ENCODE measurements at places on chromosomes 7 and 10. TPM values are rescaled to one million over a fixed set of nuclear protein-coding genes. Genes with fewer than 3 reads are reported as not detected.
A peak's percentile ranks its signal among the peaks of the same experiment; 100 is the strongest.

- peak; percentile 91 for DNase-seq
Observed at GRCh38 chr7:105218939-105219770, 169.6 kb downstream of the SRPK2 start.

Gene NPTX2
- total RNA-seq: not detected

- no peak for DNase-seq
Observed at GRCh38 chr10:3096149-3096548, 28.8 kb downstream of the PFKP start.

DNA sequence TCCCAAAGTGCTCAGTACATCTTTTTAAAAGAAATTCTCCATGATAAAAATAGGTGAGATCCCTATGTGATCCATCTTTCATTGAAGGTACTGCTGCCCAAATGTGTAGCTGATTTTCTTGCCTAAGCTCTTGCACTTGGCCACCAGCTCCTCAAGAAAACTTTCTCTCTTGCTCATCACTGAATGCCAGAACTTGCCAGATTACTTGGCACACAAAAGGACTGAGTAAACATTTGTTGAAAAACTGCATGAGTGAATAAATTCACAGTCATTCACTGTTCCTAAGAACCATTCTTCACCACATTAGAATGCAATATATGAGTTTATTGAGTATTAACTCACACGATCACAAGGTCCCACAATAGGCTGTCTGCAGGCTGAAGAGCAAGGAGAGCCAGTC lies 99.9 kb downstream of the TRIL start:
- DNase-seq: peak; percentile 76

DNA sequence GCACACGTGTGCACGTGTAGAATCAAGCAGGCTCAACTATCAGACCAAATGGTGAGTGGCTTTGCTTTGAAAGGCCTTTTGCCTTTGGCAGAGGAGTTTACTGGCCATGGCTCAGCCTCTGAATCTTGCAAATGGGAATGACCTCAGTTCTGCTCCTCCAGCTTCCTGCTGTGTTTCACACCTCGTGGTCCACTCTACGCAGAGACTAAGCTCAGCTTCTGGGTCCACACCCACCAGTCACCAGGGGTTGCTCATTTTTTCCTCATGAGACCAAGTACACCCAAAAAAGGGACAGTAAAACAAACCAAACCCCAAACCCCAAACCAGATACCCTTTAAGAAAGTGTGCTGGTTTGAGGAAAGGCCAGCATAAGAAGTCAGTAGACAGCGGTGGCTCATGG lies 236.4 kb downstream of the DNAJB6 start:
- DNase-seq: no peak

GRCh38 chr7:134865001-134865845 lies 85.8 kb downstream of the CALD1 start:
- DNase-seq: no peak

- DNase-seq: peak; percentile 87
Observed at GRCh38 chr7:42170724-42171123, 66.3 kb downstream of the GLI3 start.

DNA sequence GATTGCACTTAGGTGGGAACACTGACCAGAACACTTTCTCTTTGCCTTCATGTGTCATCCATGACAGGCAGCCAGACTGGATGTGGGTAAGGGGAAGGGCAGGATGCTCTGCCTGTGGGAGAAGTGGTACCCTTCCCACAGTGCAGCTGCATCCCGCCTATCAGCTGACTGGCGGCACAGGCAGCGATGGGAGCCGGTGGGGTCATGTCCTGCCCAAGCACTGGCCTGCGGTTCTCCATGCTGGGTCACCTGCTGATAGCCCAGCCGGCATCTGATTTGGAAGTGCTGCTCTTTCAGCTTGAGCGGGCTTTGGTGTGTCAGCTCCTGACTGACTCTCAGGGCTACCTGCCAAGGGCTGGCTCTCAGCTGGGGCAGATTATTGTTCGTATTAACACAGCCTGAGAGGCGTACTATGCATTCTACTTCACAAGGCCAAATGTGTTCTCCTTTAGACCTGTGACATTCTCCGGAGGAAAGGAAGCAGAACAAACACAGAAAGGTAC lies 105.2 kb upstream of the PDLIM1 start:
- DNase-seq: no peak

DNA sequence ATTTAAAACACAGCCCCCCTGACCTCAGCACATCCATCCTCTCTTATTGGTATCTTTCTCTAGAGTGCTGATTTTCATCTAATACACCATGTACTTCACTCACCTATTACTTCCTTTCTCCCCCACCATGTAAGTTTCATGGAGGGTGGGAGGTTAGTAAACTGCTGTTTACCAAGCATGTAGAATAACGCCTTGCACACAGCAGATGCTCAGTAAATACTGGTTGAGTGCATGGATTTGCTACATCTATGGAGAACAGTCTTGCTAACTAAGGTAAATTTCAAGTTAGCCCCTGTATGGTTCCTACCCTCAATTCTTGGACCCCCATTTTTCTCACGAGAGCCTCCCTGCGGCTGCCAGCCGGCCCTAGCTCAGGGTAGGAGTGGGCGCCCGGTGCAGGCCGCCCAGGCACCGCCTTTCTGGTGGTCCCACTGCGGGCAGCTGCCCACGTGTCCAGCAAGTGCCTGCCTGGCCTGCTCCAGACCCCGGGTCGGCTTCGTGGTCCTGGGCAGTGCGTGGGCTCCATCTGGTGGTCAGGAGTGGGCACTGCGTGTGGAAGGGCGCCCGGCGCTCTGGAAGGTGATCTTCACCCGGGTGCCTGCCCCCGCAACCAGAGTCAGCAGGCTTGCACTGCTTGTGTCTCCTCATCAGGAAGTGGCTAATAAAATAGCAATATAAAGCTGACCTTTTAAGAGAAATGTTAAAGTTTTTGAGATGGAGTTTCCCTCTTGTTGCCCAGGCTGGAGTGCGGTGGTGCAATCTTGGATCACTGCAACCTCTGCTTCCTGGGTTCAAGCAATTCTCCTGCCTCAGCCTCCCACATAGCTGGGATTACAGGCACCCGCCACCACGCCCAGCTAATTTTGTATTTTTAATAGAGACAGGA lies 63.4 kb upstream of the DNAJB6 start:
- DNase-seq: no peak

Gene PIP
- not detected for total RNA-seq

GRCh38 chr7:102432442-102433218 lies 745 bp upstream of the ORAI2 start:
- DNase-seq: no peak

- DNase-seq: no peak
Observed at GRCh38 chr10:15363031-15363430, 8.1 kb downstream of the FAM171A1 start.

DNA sequence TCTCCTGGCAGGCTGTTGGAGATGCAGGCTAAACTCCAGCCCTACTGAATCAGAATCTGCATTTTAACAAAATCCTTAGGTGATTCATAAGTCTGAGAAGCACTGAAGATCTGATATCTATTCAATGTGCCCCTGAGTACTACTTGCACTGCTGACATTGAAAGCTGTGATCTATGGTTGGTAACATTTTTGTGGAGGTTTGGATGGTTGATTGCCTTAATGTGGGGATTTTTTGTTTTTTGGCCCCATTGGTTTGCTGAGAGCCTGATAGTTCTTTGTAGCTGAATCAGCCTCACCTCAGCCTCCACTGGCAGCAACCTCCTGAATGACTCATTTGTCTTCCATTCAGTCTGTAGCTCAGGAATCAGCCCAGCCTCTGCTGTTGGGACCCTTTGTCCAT lies 14.7 kb upstream of the LRRN3 start:
- DNase-seq: peak; percentile 6

DNA sequence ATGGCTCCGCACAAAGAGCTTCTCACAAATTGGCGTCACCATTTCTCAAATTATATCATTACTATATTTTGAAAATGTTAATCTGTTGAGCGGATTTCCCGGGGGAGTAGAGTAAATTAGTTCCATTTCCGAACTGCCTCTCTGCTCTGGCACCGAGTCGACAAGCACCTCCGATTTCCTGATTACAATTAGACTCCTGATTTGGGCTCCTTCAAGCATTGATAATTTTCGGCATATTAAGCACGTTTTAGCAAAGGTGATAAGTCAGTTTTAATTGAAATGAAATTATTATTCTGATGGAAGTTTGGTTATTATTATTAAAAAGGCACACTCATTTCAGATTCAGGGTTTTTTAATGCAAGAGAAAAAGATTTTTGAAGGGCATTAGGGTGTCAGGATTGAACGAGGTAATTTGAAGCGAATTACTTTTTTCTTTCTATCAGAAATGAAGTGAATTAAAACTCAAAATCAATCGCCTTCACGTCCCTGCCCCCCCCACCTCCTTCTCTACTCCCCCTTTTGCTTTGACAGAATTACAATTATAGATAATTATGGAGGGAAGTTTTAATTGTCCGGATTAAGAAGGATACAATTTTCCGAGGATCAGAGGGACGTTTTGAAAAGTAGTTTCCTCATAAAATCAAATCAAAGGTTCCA lies 4.0 kb upstream of the UNCX start:
- no peak for DNase-seq

GRCh38 chr7:2559283-2559950 lies 638 bp downstream of the IQCE start:
- DNase-seq: no peak

- DNase-seq: no peak
Observed at GRCh38 chr7:111933609-111934008, 272.6 kb downstream of the DOCK4 start.

DNA sequence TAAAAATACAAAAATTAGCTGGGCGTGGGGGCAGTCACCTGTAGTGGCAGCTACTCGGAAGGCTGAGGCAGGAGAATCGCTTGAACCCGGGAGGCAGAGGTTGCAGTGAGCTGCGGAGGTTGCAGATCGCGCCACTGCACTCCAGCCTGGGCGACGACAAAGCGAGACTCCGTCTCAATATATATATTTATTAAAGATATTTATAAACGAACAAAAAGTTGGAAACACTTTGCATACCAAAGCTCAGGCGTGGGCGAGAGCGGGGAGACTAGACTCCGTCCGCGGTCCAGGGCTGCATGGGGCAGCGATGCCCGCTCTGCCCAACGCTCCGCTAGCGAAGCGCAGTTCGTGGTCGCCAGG lies 7.9 kb upstream of the CRYGN start:
- DNase-seq: no peak

DNA sequence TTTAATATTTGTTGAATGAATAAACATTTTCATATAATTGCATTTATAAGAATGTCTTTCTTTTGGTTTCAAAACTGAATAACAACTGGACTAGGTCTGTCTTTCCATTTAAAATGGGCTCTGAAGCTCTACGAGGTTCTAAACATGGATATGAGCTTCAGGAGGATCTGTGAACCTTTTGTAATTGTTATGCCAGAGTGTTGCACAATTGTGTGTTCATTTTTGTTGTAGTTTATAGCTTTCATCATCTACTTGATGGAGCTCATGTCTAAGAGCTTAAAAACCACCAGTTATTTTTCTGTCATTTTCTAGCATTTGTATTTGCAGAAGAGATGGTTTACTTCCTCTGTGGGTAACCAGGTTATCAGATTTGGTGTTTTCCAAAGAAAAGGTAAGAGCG lies 265.7 kb upstream of the NPY start:
- no peak for DNase-seq

- DNase-seq: no peak
Observed at GRCh38 chr7:6166443-6166891, 106.0 kb downstream of the CYTH3 start.
